ENCODE measurements at places on chromosomes 5 and 9. TPM values are rescaled to one million over a fixed set of nuclear protein-coding genes. Genes with fewer than 3 reads are reported as not detected.

- no peak overlapping the region for H3K4me3 ChIP-seq
- H3K27me3 ChIP-seq = no peaks in the 10 kb centered on the region
- DNase-seq = no peak
- no peaks in the 10 kb centered on the region for H3K4me1 ChIP-seq
- H3K36me3 ChIP-seq = no peaks in the 10 kb centered on the region
Observed at GRCh38 chr5:133653760-133654049, 41.4 kb upstream of the FSTL4 start.

- H3K27ac ChIP-seq = no peak overlapping the region
- no peak for DNase-seq
Observed at GRCh38 chr5:179124853-179125788, 64.9 kb downstream of the ZNF354C start.

GRCh38 chr5:143019614-143020515 lies 249.7 kb downstream of the ARHGAP26 start:
- H3K4me1 ChIP-seq = peaks cover 32% of the 10 kb centered on the region
- no peak overlapping the region for H3K27ac ChIP-seq
- no peaks in the 10 kb centered on the region for H3K36me3 ChIP-seq
- no peaks in the 10 kb centered on the region for H3K27me3 ChIP-seq
- no peak overlapping the region for H3K4me3 ChIP-seq

DNA sequence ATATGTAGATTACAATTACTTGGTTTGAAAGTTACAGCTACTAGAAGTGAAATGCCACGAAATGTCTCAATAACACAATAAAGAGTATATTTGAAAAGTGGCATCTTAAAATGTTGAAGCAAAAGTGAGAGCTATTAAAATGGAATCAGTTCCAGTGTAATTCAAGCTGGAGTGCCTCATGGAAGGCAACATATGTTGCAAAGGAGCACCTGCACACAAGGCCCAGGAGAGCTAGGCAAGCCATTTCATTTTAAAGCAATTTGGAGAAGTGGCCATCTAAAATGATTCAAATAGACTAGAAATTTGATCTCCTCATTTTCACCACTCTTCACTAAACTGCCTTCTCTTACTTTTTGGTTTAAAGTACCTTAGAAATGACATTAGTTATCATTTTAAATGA lies 167.8 kb downstream of the GABRB2 start:
- no peak for DNase-seq
- no peaks in the 10 kb centered on the region for H3K4me1 ChIP-seq
- no peaks in the 10 kb centered on the region for H3K27me3 ChIP-seq
- H3K36me3 ChIP-seq = no peaks in the 10 kb centered on the region
- no peak overlapping the region for H3K27ac ChIP-seq

DNA sequence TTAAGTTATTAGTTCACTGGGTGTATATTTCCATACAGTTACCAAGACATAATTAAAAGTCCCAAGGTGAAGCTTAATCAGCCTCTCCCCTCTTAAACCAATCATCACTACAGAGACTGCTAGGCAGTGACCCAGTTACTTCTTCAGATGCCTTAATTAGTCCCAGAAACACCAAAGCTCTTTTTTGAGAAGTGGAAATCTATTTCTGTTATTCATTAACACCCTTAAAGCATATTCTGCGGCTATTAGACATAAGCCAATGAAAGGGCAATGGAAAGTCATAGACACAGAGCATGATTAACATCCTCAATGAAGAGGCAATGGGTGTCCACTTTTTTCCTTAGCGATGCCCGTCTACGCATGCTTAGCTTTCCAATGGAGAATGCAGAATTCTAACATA lies 48.3 kb upstream of the DNAH5 start:
- H3K4me3 ChIP-seq = no peak overlapping the region
- H3K36me3 ChIP-seq = no peaks in the 10 kb centered on the region
- H3K27me3 ChIP-seq = no peaks in the 10 kb centered on the region
- no peaks in the 10 kb centered on the region for H3K4me1 ChIP-seq

DNA sequence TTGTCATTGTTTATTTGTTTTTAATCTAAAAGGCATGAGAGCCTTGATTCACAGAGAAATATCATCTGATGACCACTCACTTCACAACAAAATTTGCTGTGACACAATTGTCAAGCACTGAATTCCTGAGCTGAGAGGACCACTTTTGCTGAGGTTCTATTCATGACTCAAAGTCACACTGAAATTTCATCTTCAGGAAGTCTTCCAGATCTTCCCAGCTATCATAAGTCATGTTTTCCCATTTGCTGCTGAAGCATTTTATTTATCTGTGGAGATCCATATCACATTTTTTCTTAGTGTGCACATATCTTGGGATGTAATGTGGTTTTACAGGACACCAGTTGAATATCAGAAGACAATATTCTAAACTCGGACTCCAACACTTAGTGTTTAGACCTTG lies 255.1 kb upstream of the TRIM32 start:
- DNase-seq = no peak
- H3K36me3 ChIP-seq = no peaks in the 10 kb centered on the region
- no peak overlapping the region for H3K27ac ChIP-seq
- H3K27me3 ChIP-seq = no peaks in the 10 kb centered on the region
- H3K4me3 ChIP-seq = no peak overlapping the region

DNA sequence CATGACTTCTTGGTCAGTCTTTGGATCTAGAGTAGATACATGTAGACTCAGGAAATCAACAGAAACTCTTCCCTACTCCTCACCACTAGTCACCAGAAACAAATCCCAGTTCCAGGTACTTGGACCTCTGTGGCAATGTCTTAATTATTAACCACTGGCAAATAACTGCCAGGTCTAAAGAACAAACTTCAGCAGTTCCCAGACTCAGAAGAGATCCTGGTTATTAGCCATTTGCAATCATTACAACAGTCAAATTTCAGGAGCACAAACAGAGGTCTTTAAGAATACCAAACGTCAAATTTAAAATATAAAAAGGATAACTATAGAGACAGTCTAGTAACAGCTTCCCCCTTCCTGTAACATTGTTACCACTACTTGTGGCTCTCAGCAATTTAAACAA lies 10.2 kb downstream of the DIAPH1 start:
- H3K36me3 ChIP-seq = no peaks in the 10 kb centered on the region
- no peaks in the 10 kb centered on the region for H3K27me3 ChIP-seq
- H3K27ac ChIP-seq = no peak overlapping the region
- H3K4me1 ChIP-seq = peaks cover 36% of the 10 kb centered on the region

GRCh38 chr9:114450833-114451706 lies 54.2 kb downstream of the WHRN start:
- no peak overlapping the region for H3K4me3 ChIP-seq
- no peaks in the 10 kb centered on the region for H3K36me3 ChIP-seq
- H3K4me1 ChIP-seq = no peaks in the 10 kb centered on the region
- H3K27ac ChIP-seq = no peak overlapping the region
- no peaks in the 10 kb centered on the region for H3K27me3 ChIP-seq
- no peak for DNase-seq

DNA sequence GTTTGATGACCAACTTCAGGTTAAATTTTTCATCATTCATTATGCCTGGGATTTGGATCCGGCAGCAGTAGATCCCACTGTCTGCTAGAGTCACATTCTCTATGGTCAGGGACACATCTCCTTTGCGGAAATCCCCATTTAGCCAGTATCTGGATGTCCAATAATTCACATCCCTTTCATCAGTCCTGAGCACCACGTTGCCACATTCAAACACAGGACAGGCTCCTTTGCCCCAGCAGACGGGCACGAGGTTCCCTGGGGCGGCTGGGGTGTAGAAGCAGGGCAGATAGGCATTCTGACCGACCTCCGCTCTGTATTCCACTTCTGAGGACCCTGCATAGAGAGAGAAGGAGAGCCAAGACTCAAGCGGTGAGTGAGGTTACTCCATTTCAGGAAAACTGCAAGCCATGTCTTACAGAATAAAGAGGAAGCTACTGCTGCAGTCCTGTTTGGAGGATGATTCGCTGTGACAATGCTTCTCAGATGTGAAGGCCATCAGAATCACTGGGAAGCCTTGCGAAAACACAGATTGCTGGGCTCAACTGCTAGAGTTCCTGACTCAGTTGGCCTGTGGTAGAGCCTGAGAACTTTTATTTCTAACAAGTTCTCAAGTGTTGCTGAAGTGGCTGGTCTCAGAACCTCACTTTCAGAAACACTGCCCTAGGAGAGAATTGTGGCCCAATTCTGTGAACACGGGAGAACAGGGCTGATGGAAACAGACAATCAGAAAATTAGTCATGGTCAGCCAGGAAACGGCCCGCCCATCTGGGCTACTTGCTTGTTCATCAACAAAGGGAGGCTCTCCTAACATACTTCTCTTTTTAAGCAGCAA lies 2.0 kb downstream of the HAVCR2 start:
- H3K4me3 ChIP-seq = no peak overlapping the region
- H3K4me1 ChIP-seq = no peaks in the 10 kb centered on the region
- DNase-seq = peak; percentile 74

- no peaks in the 10 kb centered on the region for H3K4me1 ChIP-seq
- no peak for DNase-seq
- H3K36me3 ChIP-seq = no peaks in the 10 kb centered on the region
Observed at GRCh38 chr5:2721385-2722138, 29.9 kb downstream of the IRX2 start.

GRCh38 chr9:124897570-124898460 lies 35.9 kb downstream of the ARPC5L start:
- no peaks in the 10 kb centered on the region for H3K27me3 ChIP-seq
- H3K4me1 ChIP-seq = no peaks in the 10 kb centered on the region
- H3K27ac ChIP-seq = no peak overlapping the region
- H3K36me3 ChIP-seq = peaks cover 45% of the 10 kb centered on the region
- H3K4me3 ChIP-seq = no peak overlapping the region

DNA sequence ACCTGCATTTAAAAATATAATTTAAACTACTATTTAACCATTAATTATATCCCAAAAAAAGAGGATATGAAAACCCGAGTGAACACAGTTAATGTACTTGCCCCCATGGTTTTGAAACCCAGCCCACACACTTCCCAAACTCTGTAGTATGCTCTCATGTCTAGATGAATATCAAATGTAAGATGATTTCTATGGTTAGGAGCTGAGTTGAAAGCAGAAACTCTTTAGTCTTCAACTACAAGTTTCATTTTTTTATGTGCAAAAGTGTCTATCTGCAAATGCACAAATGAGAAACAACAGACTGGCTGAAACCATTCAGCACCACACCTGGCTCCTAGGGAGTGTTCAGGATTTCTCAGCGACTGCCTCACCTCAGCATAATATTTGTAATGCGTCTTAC lies 183.3 kb downstream of the SEMA5A start:
- DNase-seq = no peak
- no peaks in the 10 kb centered on the region for H3K27me3 ChIP-seq
- no peak overlapping the region for H3K4me3 ChIP-seq
- peak overlapping the region; percentile 66 for H3K27ac ChIP-seq

GRCh38 chr9:12538842-12539579 lies 154.2 kb upstream of the TYRP1 start:
- no peaks in the 10 kb centered on the region for H3K27me3 ChIP-seq
- no peaks in the 10 kb centered on the region for H3K4me1 ChIP-seq
- no peak for DNase-seq
- H3K27ac ChIP-seq = no peak overlapping the region

GRCh38 chr5:161095953-161096352 lies 243.9 kb upstream of the ATP10B start:
- DNase-seq = no peak
- H3K4me1 ChIP-seq = no peaks in the 10 kb centered on the region
- no peaks in the 10 kb centered on the region for H3K27me3 ChIP-seq
- H3K36me3 ChIP-seq = no peaks in the 10 kb centered on the region

- no peak for DNase-seq
- no peak overlapping the region for H3K4me3 ChIP-seq
- no peaks in the 10 kb centered on the region for H3K36me3 ChIP-seq
Observed at GRCh38 chr5:105931881-105932421, 1738.8 kb downstream of the EFNA5 start.

DNA sequence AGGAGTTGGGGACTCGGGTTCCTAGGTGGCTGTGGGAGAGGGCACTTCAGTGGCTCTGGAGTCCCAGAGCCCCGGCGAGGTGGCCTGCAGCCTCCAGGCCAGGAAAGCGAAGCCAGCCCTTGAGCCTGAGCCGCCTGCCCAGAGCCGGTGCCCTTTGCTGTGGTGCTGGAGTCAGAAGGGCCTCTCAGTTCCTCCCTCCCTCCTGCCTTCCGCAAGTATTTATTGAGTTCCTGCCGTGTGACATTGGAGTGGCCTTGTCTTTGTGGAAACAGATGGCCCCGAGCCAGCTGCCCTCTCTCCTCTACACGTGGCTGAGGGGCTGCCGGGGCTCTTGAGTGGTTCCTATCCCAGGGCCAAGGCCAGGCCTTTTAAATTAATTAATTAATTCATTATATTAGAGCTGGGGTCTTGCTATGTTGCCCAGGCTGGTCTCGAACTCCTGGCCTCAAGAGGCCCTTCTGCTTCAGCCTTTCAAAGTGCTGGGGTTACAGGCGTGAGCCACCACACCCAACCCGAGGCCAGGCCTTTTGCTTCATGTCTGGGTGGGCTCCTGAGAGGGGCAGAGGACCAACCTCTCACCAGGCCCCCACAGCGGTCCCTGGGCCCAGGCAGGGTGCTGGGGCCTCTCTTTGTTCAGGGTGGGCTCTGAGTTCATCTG lies 45.6 kb upstream of the IER5L start:
- no peak for DNase-seq
- H3K4me3 ChIP-seq = no peak overlapping the region

GRCh38 chr5:171840711-171841522 lies 55.3 kb downstream of the SMIM23 start:
- H3K36me3 ChIP-seq = no peaks in the 10 kb centered on the region
- no peak overlapping the region for H3K27ac ChIP-seq
- H3K4me3 ChIP-seq = no peak overlapping the region

DNA sequence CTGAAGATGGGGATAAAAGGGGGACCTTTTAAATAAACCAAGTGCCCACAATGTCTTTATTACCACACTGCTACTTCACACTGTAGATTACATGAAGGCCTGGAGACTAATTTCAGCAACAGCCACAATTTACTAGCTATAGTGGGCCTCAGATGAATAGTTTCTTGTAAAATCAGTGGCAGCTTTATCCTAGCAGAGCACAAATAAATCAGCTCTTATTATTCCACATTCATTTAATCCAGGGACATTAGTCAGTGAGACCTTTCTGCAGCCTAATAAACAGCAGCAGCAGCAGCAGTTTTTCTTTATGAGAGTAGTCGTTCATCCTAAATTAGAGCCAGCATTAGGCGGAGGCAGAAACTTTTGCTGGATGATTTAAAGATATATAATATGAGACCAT lies 542.3 kb downstream of the PSAT1 start:
- no peak overlapping the region for H3K27ac ChIP-seq
- no peaks in the 10 kb centered on the region for H3K4me1 ChIP-seq
- no peaks in the 10 kb centered on the region for H3K27me3 ChIP-seq
- H3K36me3 ChIP-seq = no peaks in the 10 kb centered on the region
- no peak overlapping the region for H3K4me3 ChIP-seq

DNA sequence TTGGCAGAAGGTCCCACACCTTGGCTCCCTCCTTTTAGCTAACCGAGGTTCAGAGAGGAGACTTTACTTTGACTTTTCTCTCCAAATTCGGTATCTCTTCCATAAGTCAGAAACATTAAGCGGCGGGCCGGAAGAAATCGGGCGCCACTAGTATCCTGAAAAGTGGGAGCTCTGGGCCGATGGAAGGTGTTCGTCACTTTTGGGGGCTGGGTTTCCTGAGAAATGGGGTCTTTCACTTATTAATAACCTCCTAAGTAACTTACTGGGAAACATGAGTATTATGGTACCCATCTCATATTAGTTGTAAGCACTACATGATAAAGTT lies 716 bp downstream of the STX17 start:
- peak overlapping the region; percentile 87 for H3K4me3 ChIP-seq
- H3K27me3 ChIP-seq = no peaks in the 10 kb centered on the region
- H3K4me1 ChIP-seq = no peaks in the 10 kb centered on the region
- no peaks in the 10 kb centered on the region for H3K36me3 ChIP-seq
- H3K27ac ChIP-seq = peak overlapping the region; percentile 98
- no peak for DNase-seq

Gene GARNL3
- 8.9 TPM for total RNA-seq

Gene LTC4S
- 11.1 TPM for total RNA-seq

Gene NDUFS4
- 122 TPM for total RNA-seq

Gene MCIDAS
- not detected for total RNA-seq

Gene NOL6
- total RNA-seq = 16.1 TPM

Gene IFNB1
- total RNA-seq = not detected

Gene SCGB3A1
- not detected for total RNA-seq

Gene MAP1B
- 203 TPM for total RNA-seq

Measured in right atrium auricular region (tissue), 2 donors.